ENCODE measurements at places on chromosomes 5 and 9. TPM values are rescaled to one million over a fixed set of nuclear protein-coding genes. Genes with fewer than 3 reads are reported as not detected.

GRCh38 chr5:61289241-61289640, 42.8 kb upstream of the ZSWIM6 start:
- no peak for DNase-seq

DNA sequence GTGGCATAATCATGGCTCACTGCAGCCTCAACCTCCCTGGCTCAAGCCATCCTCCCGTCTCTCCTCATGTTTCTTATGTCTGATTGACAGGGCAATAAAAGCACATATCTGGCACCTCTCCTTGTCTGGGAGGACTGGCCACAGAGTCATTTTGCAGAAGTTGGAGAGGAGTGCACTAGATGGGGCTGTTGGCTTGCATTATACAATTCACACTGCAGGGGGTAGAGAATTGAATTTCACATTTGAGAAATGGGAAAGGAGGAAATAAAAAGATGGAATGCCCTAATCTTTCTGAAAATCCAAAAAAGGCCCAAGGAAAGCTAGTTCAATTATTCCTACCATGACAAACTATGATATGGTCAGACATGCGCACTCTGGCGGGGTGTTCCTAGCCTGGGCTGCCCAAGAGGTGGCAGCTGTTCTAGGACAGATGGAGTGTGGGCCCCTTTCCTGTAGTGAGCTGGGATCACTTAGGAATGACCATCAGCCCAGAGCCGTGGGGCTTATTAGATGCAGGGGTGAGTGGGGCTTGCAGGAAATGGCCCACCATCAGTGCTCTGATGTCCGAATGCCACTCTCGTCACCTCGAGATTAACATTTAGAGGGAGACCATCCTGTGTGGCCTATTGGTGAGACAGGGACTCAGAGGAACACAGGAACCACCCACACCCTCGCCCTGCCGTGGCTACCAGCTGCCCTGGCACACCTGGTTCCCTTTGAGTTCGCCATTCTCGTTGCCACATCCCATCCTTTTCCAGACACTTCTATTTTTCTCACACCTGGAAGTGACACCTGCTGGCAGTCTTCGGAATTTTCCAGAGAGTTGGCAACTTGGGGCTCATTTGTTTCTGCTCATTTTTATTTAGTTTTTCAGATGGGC, 21.8 kb upstream of the ANKRD18A start:
- peak; percentile 46 for DNase-seq

DNA sequence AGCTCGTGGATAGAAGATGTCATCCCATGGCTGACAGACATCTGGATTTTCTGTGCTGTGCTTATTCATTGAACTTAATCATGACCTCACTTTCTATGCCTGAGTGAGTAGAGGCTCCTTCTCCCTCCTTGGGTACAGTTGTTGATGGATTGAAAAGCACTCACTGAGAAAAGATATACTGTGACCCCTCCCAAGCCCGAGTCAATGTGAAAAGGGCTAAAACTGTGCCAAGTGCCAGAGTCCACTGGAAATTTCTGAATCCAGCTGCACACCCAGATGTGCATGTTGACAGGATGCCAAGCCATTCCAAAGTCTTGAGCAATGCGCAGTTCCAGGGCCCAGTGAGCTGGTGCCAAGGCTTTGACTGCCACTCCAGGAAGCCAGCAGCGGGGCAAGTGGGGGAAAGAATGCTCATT, 473.0 kb downstream of the NTRK2 start:
- no peak for DNase-seq

DNA sequence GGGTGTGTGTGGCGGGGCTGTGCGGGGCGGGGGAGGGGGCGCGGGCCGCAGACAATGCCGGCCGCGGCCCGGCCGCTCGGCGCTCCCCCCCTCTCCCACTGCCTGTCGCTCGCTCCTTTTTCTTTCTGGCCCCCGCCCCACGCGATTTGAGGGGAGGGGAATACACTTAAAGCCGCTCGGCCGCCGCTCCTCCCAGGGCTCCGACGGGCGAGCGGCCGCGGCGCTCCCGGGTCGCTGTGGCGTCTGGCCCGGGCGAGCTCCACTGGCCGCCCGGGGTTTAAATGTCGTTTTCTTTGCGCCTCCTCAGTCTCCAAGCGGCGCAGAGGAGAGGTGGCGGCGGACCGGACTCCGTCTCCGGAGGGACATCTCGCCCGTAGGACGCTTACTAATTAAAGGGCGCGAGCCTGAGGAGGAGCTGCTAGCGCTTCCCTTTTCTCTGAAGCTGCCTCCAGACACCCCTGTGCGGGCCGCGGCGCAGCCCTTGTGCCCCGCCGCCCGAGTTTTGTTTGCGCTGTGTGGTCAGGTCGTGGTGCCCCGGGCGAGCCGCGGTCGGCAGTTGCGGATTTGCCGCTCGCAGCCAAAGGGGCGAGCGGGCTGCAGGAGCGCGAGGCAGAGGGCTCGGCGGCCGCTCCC, 1.4 kb downstream of the ZSWIM6 start:
- DNase-seq, result peak; percentile 46

DNA sequence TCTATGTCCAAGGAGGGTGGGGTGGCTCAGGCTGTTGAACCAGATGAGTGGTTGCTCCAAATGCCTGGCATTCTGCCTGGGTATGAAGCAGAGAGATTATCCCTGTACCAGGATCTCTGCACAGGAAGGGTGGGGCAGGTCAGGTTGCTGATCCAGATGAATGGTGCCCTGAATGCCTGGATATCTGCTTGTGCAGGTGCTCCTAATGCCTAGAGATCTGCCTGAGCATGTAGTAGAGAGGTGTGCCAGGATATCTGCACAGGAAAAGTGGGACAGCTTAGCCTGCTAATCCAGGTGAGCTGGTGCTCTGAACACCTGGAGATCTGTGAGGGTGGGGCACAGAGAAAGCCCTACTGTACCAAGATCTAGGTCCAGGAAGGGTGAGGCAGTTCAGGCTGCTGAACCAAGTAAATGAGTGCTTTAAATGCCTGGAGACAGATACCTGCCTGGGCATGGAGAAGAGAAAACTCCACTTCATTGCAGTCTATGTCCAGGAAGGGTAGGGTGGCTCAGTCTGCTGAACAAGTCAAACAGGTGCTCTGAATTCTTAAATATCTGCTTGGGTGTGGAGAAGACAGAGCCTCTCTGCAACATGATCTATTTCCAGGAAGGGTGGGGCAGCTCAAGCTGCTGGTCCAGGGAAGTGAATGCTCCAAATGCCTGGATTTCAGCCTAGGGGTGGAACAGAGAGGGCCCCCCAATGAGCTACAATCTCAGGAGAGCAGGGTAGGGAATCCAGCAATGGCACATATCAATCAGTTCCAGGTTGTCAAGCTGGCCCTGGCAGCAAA, 189.4 kb upstream of the DMRTA1 start:
- DNase-seq, result no peak

DNA sequence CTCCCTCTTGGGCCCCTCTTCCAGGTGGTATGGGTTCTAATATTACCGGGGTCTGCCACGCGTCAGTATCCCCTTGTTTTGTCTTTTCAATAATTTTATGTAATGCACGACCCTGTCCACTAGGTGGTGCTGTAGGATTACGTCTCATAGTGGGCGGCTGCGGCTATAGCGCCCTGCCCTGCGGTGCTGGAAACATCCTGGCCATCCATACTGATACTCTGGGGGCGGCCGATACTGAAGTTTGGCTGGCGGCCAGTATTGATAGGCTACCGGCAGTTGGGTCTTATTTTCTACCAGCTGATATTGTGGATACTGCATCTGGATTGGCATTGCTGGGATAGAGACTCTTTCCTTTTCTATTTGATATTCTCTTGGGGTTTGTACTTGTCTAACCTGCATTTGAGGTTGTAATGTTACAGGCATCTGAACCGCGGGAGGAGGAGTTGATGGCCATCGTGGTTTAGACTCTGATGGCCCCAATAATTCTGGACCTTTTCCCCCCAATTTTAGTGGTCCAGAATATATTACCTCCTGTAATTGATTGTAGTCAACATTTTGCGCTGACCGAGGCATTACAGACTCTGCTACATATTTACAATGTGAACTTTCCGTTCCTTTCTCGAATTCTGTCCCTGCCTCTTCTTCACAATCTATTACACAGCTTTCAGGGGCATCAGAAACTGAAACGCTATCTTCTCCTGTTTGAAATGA, 3.3 kb upstream of the TMEM141 start:
- DNase-seq, result peak; percentile 58

DNA sequence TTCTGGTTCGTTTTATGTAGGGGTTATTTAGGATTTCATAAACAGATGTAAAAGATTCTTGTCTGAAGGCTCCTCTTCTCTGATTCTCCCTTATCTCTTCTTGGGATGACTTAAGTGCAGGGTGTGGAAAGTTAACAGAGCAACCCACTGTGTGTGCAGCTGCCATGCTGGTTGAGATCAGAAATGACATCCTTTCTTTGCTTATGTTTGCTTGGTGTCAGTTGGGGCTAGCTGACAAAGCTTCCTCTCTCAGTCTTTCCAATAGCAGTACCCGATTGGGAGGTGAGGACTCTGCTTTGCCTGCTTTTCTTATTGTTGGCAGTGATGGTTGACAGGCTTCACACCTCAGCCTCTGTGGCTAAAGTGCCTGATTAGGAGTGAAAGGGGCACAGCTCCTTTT, 26.5 kb downstream of the OGN start:
- no peak for DNase-seq

DNA sequence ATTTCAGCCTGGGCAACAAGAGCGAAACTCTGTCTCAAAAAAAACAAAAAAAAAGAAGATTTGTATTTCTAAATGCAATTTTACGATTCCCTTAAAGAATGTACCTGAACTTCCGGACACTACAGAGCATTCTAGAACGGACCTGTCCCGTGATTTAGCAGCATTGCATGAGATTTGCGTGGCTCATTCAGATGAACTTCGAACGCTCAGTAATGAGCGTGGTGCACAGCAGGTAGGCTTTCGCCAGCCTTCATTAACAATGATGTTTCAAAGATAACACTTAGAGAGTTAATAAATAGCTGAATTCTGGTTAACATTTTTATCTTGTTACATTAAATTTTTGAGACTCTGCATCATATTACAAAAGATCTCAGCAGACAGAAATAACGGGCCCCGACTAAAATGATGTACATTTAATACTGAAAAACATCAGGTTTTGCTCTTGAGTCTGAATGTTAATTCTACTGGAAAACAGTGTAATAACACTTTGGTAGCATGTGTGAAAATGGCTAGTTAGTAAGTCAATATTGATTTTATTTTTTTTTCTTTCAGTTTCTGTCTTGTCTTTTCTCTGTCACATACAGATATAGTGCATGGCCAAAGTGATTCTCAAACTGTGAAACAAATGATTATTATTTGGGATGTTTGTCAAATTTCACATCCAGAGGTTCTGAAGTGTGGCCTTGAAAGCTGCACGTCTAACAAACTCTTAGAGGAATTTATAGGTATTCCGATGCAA, 23.3 kb downstream of the CCNH start:
- DNase-seq, result no peak

DNA sequence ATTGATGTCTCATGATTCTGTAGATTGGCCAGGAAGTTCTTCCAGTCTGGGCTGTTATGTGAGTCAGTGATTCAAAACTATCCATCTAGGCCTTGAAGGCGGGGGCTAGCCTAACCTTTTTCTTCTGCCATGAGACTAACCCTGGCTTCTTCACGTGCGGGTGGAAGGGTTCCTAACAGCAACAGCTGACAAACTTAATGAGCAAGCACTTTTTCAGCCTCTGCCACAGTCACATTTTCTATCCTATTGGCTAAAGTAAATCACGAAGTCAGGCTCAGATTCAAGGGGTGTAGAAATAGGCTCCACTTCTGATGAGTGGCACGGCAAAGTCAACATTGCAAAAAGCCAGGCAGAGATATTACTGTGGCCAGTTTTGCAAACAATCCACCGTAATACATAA, 68.4 kb downstream of the STK32A start:
- no peak for DNase-seq

DNA sequence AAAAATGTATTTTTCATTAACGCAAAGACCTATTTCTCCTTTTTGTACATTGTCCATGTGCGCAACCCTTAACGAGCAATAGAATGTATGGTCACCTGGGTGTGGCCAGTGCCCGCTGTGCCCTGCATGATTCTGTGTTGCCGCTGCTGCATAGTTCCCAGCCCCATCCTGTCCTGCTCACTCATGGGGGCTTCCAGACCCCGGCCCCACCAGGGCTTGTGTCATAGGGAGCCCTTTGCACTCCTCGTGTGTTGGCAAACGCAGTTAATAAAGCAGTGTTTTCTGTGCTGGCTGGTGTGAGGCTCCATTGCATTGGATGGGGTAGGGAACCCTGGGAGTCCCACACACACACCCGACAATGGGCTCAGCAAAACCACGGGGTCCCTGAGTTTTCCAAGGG, 49.7 kb downstream of the SAR1B start:
- DNase-seq, result no peak

DNA sequence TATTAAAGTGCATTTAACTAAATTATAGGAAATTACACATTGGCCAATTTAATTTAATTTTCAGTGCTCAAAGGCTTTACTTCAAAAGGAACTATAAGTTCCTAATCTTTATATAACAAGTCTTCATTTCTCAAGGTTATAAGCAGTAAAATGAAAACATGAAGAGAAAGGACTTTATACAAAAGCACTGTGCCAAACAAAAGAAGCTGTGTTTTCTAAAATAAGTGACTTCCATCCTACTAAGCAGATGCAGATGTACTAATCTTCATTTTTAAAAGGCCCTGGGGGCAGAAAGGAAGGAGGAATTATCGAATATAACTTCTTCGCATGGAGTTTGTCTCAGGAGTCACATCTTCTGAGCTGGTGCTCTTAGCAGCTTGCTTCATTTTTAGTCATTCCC, 81.4 kb downstream of the SHC3 start:
- no peak for DNase-seq

GRCh38 chr9:98523231-98523901, 185.4 kb downstream of the GABBR2 start:
- DNase-seq, result peak; percentile 16

DNA sequence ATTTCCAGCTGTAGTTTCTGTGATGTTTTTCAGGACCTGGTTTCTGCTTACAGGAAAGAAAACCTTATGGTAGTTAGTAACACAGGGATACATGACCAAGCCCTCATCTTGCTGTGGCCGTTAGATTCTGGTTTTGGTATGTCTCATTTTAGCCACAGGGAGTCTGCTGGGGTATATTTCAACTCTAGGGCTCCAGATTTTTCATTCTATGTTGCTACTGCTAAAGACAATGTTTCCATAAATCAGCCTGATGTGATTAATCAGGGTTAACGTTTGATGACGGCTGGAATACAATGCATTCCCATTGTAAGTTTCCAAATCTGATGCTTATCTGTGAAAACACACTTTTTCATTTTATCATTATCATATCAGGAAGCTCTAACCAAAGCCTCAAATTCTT, 48.2 kb downstream of the P4HA2 start:
- no peak for DNase-seq

The SLC26A2 gene
- 24.5 TPM for total RNA-seq

The FAM221B gene
- total RNA-seq, result not detected

The ANKRD34B gene
- not detected for total RNA-seq

The ZNF462 gene
- total RNA-seq, result 6.5 TPM

The FGD3 gene
- total RNA-seq, result not detected

The C5orf63 gene
- total RNA-seq, result 0.03 TPM

The NR5A1 gene
- total RNA-seq, result not detected

The PKD2L2 gene
- not detected for total RNA-seq

The NREP gene
- total RNA-seq, result 51.5 TPM

The NDUFA8 gene
- 38.5 TPM for total RNA-seq

The PIP5KL1 gene
- total RNA-seq, result 18.4 TPM

The SAPCD2 gene
- 24.9 TPM for total RNA-seq

Data from SJSA1 (cell line).